NCI-H446 treated with DMSO at 0.1 percent for 48 hours (cell line): ENCODE measurements at places on chromosomes 2 and 18.

GRCh38 chr2:199019898-199020507 lies 437.7 kb downstream of the SATB2 start:
- no peak for DNase-seq

DNA sequence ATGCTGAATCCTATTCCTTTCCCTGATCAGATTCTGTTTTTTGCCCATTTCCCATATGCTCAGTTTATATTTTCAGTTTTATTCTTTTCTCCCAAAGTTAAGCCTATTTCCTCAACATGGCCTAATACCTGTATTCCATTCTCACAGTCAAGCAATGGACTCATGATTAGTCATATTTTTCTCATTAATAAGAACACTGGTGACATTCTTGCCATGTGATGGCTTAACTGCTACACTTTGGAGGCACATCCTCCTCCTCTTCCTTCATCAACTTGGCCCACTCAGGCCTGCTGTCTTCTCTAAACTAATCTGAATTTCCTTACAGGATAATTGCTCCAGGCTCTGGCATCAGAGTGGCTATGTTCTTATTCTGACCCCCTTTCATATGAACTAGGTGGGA lies 679.2 kb downstream of the NYAP2 start:
- no peak for DNase-seq

- DNase-seq, result no peak
Observed at GRCh38 chr2:115910270-115910669, 1467.8 kb downstream of the DPP10 start.

DNA sequence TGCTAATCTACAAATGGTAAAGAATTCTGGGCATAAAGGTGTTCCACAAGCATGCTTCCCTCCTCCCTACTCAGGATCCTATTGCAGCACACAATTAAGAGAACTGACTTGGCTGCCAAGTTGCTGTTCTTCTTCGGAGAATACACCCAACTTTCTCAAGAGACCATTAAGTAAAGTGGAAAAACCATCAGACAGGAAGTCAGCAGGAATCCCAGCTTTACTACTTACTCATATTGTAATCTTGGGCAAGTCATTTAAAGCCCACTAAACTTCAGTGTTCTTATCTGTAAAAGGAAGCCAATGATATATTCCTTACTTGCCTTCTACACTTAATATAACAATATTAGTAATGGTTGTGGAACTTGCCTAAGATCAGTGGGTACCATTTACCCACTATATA lies 37.8 kb downstream of the PSTPIP2 start:
- DNase-seq, result no peak

DNA sequence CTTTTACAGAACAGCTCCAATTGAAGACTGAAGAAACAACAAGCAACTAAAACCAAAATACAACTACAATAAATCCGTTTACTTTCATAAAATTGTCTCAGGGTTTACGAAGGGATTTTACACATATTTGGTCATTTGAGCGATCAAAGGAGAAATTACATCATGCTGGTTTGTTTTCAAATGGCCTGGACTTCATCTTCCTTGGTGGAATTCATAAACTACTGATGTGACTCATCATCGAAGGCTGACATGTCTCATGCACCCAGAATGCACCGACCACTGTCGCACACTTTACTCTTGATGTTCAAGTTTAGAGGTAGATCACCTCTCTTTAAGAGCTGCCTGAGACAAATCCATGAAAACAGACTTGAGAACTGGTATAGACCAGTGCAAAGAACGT lies 25.6 kb upstream of the PMAIP1 start:
- no peak for DNase-seq

DNA sequence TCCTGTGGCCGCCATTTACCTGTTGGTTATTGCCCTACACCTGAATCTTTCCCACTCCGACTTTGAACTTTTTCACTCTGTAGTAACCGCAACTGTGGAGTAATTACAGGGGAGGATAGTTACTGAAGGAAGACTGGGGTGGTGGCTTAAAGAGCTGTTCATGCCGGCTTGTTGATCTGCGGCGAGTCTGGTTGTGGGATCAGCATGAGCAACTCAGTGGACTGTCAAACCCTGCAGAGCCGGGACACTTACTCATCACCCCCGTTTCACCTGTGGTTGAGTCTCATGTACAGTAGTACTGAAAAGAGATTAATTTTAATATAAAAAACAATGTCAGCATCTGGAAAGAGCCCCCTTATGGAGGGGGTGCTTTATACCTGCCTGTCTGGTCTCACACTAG lies 2.1 kb downstream of the ASB1 start:
- DNase-seq, result no peak

- DNase-seq, result no peak
Observed at GRCh38 chr18:47931718-47932103, 1.3 kb upstream of the SMAD2 start.

DNA sequence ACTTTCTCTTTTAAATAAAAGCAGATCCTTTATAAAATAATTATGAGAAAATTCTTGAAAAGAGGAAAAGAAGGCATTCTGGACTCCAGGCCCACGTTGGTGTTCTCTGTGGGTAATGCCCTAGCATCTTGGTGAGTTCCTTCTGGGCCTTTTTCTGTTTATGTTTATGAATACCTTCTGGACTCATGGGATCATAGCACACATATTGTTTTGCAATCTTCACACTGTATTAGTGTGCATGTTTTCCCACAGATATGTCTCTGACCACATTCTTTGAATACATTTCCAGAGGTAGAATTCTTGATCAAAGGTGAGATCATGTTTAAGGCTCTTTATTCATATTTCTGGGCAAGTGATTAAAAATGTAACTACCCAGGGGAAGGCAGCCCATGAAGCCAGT lies 15.9 kb downstream of the GLI2 start:
- no peak for DNase-seq
